ENCODE measurements at places on chromosomes 2 and 18. TPM values are rescaled to one million over a fixed set of nuclear protein-coding genes. Genes with fewer than 3 reads are reported as not detected.

Gene ABCB6
- 12.5 TPM for total RNA-seq

Gene DNAJC5G
- total RNA-seq = not detected

Gene MAP4K3
- total RNA-seq = 48.3 TPM

Gene MAPK4
- total RNA-seq = not detected

Gene SERPINB12
- not detected for total RNA-seq

Gene FKBP7
- total RNA-seq = 32.6 TPM

Gene FBXO41
- total RNA-seq = 0.83 TPM

Gene TMEM178A
- 0.18 TPM for total RNA-seq

Gene TSPYL6
- total RNA-seq = not detected

Gene IWS1
- total RNA-seq = 50.0 TPM

Gene TMEM169
- 0.83 TPM for total RNA-seq

Gene NTSR2
- total RNA-seq = not detected

Gene GALNT5
- 73.6 TPM for total RNA-seq

Gene RESP18
- not detected for total RNA-seq

Gene RAMP1
- 19.2 TPM for total RNA-seq

Gene CCBE1
- total RNA-seq = 93.9 TPM

Gene SOWAHC
- 4.8 TPM for total RNA-seq

Gene GRHL1
- 0.56 TPM for total RNA-seq

Gene ELOA2
- not detected for total RNA-seq

Gene SCN7A
- 0.90 TPM for total RNA-seq

Gene GPAT2
- 0.28 TPM for total RNA-seq

Gene MAP3K19
- total RNA-seq = not detected

Gene BCL2
- total RNA-seq = 0.54 TPM

Gene KCNG2
- total RNA-seq = not detected

Gene FOSL2
- total RNA-seq = 31.4 TPM

Gene FOXD4L1
- total RNA-seq = not detected

Gene SIX3
- not detected for total RNA-seq

Gene L3MBTL4
- under 0.01 TPM for total RNA-seq

Gene ZNF396
- total RNA-seq = 0.54 TPM

Gene RNF144A
- 0.28 TPM for total RNA-seq

Gene LBH
- 158 TPM for total RNA-seq

Gene DNAH7
- total RNA-seq = 0.36 TPM

Gene TTC39C
- total RNA-seq = 20.8 TPM
